ENCODE measurements at places on chromosomes 1 and 21. TPM values are rescaled to one million over a fixed set of nuclear protein-coding genes. Genes with fewer than 3 reads are reported as not detected.

IRF6 gene
- 35.3 TPM for total RNA-seq

TNFSF4 gene
- total RNA-seq = 3.9 TPM

OLFML2B gene
- total RNA-seq = 2.2 TPM

S100A16 gene
- total RNA-seq = 103 TPM

MYOG gene
- total RNA-seq = not detected

NMNAT2 gene
- 1.00 TPM for total RNA-seq

OR2L2 gene
- not detected for total RNA-seq

FH gene
- 96.7 TPM for total RNA-seq

MYCBP gene
- total RNA-seq = 20.5 TPM

OLIG2 gene
- total RNA-seq = not detected

TRIM67 gene
- 0.13 TPM for total RNA-seq

ZSWIM5 gene
- total RNA-seq = 4.1 TPM

NFASC gene
- 1.0 TPM for total RNA-seq

TSPEAR gene
- total RNA-seq = 0.16 TPM

TPTE gene
- total RNA-seq = not detected

CFAP107 gene
- total RNA-seq = not detected

FNDC10 gene
- 0.96 TPM for total RNA-seq

KRTAP6-1 gene
- total RNA-seq = not detected

CD5L gene
- not detected for total RNA-seq

KLHL12 gene
- total RNA-seq = 23.4 TPM

MIS18A gene
- total RNA-seq = 7.6 TPM

GABRD gene
- not detected for total RNA-seq

RGL1 gene
- 32.2 TPM for total RNA-seq

C1orf141 gene
- total RNA-seq = not detected

S100A2 gene
- 1.7 TPM for total RNA-seq

VANGL1 gene
- total RNA-seq = 12.1 TPM

AMY2B gene
- 21.5 TPM for total RNA-seq

IQGAP3 gene
- 4.2 TPM for total RNA-seq

TMPRSS2 gene
- total RNA-seq = 113 TPM

CACNA1S gene
- not detected for total RNA-seq

ATPAF1 gene
- 57.5 TPM for total RNA-seq

TRAPPC3 gene
- 139 TPM for total RNA-seq

UBE2Q1 gene
- 50.3 TPM for total RNA-seq

CRYBG2 gene
- total RNA-seq = 7.1 TPM

CFHR4 gene
- 3.4 TPM for total RNA-seq

NBPF3 gene
- 12.4 TPM for total RNA-seq

SHISA4 gene
- 9.6 TPM for total RNA-seq

CD101 gene
- total RNA-seq = 0.13 TPM

PTPN7 gene
- not detected for total RNA-seq

PKLR gene
- total RNA-seq = 12.8 TPM

TMEM200B gene
- 8.2 TPM for total RNA-seq

GBP7 gene
- 0.63 TPM for total RNA-seq

CIART gene
- 1.8 TPM for total RNA-seq

SPTA1 gene
- 0.03 TPM for total RNA-seq

TRAF3IP3 gene
- total RNA-seq = 0.20 TPM

TFF3 gene
- total RNA-seq = 84.4 TPM

IGSF3 gene
- total RNA-seq = 27.2 TPM

DCST1 gene
- not detected for total RNA-seq

TIAM1 gene
- total RNA-seq = 10.4 TPM

TEX38 gene
- total RNA-seq = 0.16 TPM

OR2AK2 gene
- not detected for total RNA-seq

PEX10 gene
- total RNA-seq = 31.6 TPM

STRIP1 gene
- 44.6 TPM for total RNA-seq

FAM72D gene
- total RNA-seq = 0.24 TPM

CLCA4 gene
- total RNA-seq = 0.07 TPM

SPATA46 gene
- not detected for total RNA-seq

COG2 gene
- 46.2 TPM for total RNA-seq

All from hepatocyte (in vitro differentiated cells).